Mesenchymal stem cell (in vitro differentiated cells and primary cell): ENCODE measurements at places on chromosomes 5 and 9.

DNA sequence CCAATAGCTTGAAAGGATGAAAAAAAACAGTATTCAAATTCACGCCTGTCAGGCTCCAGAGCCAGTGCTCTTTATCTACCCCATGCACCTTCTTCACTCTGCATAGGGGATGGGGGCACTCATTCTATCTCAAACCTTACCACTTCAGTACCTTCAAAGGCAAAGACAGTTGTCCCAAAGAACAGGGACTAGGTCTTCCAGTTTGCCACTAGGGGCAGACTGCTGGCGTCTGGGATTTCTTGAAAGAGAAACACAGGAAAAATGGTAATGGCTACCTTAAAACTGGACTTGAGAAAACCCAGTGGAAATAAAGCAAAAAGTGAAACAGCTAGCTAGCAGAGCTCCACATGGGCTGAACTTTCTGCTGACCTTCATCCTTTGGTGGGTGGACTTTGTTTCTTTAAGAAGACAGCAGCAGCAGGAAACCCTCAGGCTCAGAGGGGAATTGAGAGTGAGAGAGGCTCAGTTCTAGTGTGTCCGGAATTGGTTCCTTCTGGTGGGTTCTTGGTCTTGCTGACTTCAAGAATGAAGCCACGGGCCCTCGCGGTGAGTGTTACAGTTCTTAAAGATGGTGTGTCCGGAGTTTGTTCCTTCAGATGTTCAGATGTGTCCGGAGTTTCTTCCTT lies 41.0 kb upstream of the SLC36A1 start:
- no peak for DNase-seq

DNA sequence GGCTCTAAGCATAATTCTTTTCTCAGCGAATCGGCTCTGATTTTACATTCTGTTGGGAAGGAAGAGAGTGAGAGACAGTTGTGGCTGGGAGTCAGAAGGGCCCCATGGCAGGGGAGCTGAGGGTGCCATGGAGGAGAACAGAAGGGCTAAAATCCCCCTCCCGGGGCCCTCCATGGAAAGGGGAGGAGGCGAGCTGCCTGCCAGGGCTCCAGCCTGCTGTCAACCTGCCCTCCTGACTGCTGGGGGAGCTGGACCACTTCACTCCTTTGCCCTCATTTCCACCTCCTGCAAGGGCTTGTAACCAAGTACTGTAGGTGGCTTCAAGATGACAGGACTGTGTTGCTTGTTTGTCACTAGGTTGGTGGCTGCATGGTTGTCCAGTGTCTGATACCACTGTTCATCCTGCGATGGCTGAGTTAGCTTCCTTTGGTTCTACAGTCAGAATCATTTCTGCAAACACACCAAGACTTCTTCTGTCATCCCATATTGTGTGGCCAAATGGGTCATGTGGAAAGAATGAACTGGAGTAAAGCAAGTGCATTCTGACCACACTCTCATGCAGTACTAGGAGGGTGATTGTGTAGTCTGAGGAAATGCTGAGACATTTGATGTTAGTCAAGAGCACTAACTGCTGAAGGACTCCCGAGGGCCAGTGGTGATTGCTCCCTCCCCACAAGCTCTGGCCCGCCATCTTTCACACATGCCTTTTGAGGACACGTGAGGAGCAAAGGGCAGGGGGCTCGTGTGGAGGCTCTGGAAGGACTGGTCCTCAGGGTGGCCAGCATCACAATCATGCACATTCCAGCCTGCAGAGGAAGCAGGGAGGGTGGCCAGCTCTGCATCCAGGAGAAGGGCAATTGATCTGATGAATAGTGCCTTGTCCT lies 307.2 kb downstream of the GADD45G start:
- DNase-seq, result peak; percentile 70

DNA sequence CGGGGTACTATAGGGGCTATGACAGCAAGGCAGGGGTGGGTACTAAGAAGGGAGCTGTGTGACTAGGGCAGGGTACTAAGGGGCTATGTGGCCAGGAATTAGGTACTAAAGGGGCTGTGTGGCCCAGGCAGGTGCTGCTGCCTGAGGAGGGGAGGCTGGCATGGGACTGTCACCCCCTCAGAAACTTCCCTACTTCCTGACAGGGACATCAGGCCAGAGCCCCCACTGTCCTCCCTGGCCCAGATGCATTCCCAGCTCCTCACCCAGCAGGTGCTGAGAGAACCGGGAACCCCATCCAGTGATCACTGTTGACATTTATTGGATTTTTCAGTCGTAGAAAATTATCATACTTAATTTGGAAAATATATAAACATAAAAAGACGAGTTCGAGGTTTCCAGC lies 26.6 kb downstream of the IRX2 start:
- no peak for DNase-seq

GRCh38 chr5:10772901-10773585 lies 12.0 kb upstream of the DAP start:
- no peak for DNase-seq

GRCh38 chr9:129687391-129687790 lies 21.9 kb downstream of the PRRX2 start:
- no peak for DNase-seq

GRCh38 chr5:157819502-157820115 lies 39.3 kb downstream of the CLINT1 start:
- DNase-seq, result no peak

DNA sequence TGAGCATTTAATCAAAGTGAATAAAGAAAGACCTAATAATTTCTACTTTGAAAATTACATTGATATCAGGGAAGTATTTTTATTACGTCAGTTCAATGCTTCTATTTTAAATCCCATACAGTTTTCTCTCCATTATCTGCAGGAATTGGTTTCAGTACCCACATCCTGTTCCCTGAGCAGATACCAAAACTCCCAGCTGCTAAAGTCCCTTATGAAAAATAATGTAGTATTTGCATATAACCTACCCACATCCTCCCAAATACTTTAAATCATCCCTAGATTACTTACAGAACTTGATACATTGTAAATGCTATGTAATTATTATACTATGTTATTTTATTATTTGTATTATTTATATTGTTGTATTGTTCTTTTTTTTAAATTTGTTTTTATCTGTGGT lies 125.4 kb upstream of the MINAR2 start:
- no peak for DNase-seq

- DNase-seq, result no peak
These were observed 47.1 kb upstream of the C5orf47 start for GRCh38 chr5:173941758-173942401.

GRCh38 chr5:172740428-172741205 lies 30.4 kb downstream of the DUSP1 start:
- peak; percentile 94 for DNase-seq

GRCh38 chr9:27618066-27618465 lies 44.8 kb upstream of the C9orf72 start:
- no peak for DNase-seq

GRCh38 chr5:147782110-147783028 lies at the start of gene JAKMIP2:
Gene JAKMIP2 (minus strand): TSS chr5:147782728. CDS start chr5:147671806, 110,922 bp downstream.
- DNase-seq, result peak; percentile 88

DNA sequence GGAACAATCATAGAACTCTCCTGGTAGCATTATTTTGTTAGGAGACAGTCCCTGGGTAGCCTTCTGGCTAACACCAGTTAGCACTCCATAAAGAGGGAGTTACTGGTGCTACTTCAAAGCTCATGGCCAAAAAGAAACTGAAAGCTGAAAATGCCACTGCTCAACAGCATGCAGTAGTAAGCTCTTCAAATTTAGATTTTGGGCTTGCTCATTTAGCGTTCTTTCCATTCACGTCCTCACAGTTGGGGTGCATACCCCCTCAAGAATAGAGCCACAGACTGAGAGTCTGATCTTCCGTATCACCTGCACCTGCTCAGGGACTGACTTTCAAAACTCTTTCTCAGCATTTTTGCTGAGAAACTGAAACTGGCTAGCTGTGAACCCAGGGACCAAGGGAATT lies 24.7 kb downstream of the NTRK2 start:
- DNase-seq, result no peak

DNA sequence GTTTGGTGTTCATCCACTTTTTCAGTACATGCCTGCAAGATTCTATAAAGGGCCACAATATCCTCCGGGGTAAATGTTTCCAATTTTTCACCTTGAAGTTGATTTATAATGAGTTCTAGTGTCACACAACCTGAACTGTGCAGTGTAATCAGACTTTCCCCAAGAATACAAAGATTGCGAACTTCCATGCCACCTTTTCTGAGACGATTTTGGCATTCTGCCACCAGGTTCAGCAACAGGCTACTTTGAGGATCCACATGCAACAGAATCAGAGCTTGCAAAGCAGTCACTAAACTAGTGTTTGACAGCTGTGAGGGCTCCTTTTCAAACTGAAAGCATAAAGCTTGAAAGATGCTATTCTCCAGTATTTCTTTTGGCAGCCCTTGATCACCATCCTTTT lies 1.6 kb downstream of the FASTKD3 start:
- no peak for DNase-seq

GRCh38 chr5:44495280-44495679 lies 106.1 kb upstream of the FGF10 start:
- no peak for DNase-seq

DNA sequence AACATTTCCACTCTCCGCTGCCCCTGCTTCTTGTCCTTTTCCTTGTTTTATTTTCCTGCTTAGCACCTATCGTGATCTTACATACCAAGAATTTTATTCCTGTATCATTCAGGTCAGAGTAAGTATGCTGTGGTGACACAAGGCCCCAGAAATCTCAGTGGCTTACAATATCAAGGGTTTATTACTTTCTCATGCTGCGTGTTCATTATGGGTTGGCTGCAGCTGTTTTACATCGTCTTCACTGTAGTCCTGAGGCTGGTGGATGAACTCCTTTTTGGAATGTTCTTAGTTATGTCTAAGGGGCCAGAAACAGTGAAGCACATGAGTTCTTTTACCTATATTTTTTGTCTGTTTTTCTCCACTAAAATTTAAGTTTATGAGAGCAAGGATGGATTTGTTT lies 51.2 kb downstream of the FCHO2 start:
- DNase-seq, result no peak
